ENCODE measurements at places on chromosomes 5 and 9.

- DNase-seq, result no peak
Observed at GRCh38 chr5:124659798-124660197, 86.6 kb downstream of the ZNF608 start.

- no peak for DNase-seq
Observed at GRCh38 chr9:22103685-22104575, 94.8 kb upstream of the CDKN2B start.

DNA sequence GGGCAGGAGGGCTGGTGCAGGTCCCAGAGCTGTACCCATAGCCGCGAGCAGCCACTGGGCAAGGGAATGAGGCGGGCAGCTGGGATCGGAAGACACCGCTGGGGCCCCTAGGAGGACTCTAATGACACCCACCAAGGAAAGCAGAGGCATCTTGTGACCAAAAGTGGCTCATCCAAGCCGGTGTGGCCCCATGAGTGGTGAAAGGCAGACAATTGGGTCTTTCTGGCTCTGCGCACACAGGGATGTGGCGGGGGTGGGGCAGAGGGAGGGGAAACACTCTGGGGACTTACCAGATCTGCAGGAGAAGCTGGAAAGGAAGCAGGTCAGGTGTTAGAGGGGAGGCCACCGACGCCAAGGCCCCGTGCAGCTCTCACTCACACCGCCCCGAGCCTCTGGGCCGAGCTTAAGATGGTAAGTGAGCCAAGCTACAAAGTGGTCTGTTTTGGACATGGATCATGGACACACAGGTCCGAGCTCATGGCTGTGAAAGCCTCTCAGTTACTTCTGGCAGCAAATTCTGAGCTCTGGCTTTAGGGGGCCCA lies 42.3 kb upstream of the SARDH start:
- no peak for DNase-seq

DNA sequence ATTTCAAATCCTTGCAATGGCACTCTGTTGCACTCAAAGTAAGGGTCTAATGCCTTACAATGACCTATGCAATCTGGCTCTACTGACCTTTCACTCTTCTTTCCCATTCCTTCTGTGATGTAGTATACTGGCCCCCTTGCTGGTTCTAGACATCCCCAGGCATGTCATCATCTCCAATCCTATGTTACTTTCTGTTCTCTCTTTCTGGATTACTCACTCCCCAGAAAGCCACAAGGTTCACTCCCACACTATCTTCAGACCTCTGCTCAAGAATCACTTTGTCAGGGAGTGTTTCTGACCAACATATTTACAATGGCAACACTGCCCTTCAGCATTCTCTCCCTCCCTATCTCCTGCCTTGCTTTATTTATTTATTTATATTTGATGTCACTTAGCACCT lies 802.2 kb upstream of the WWC1 start:
- DNase-seq, result no peak

GRCh38 chr5:66821688-66822429 lies 225.7 kb downstream of the MAST4 start:
- no peak for DNase-seq

- no peak for DNase-seq
Observed at GRCh38 chr5:163269624-163270023, 167.8 kb upstream of the CCNG1 start.

GRCh38 chr9:134592819-134593200 lies 48.8 kb upstream of the COL5A1 start:
- no peak for DNase-seq

- DNase-seq, result no peak
Observed at GRCh38 chr9:113931140-113931539, 55.0 kb downstream of the ZNF618 start.

All from cortex of kidney (tissue), 1 donor.